Activated naive CD4-positive, alpha-beta T cell (primary cell): ENCODE measurements at places on chromosomes 7 and 10.

- DNase-seq: no peak
These were observed 215.4 kb downstream of the CCDC7 start for GRCh38 chr10:32661346-32661745.

- no peak for DNase-seq
These were observed 45.0 kb upstream of the STK17A start for GRCh38 chr7:43537765-43538403.

- no peak for DNase-seq
These were observed 20.8 kb upstream of the ALOX5 start for GRCh38 chr10:45353186-45353585.

DNA sequence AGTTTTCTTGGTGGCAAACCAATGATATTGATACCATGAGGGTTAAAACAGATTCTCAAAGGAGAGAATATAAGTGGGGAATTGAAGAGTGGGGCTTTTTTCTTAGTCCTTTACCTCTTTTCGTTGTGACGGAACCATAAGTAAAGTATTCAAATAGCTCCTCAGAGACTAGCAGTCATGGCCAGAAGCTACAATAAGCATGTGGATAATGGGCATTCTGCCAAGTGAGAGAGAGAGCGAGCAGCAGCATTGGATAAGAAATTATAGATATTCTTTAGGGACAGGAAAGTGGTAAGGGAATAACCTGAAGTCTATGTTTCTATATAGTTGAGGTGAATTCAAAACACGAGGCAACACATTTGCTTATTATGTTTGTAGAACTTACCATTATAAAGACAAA is 235.1 kb downstream of the SEMA3E start:
- no peak for DNase-seq

DNA sequence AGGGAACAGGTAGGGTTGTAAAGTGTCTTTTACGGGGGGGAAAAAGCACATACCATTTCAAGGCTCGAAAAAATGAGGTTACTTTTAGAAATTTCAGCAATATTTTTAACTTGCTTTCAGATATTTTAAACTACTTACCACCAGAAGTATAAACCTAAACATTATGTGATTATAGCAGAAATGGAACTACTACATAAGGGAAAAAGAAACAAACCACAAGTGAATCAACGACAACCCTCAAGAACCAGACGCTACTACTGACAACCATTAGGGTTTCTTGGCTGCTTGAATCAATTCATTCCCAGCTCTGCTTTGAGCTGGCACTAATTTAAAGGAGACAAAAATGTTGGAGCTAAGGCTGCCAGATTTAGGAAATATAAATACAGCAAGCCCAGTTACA is 80.1 kb downstream of the ZFAND4 start:
- DNase-seq: no peak

DNA sequence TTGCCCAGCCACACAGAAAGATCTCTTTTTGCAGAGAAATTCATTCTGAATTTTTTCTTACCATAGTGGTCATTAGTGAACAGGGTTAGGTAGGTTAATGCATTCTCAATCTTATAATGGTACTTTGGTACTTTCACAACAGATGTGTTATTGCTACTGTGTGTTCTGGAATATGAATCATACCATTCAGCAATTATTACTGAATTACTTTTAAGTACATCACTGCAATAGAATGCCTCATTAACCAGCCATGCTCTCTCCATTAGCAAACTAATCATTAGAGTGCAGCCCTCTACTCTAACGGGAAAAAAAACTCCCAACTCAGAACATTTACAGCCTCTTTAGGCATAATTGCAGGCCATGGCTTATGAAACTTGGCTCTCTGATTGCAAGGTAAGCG is 102.1 kb downstream of the DOCK4 start:
- DNase-seq: no peak

- DNase-seq: no peak
These were observed 1.3 kb downstream of the GLI3 start for GRCh38 chr7:42235741-42236161.

DNA sequence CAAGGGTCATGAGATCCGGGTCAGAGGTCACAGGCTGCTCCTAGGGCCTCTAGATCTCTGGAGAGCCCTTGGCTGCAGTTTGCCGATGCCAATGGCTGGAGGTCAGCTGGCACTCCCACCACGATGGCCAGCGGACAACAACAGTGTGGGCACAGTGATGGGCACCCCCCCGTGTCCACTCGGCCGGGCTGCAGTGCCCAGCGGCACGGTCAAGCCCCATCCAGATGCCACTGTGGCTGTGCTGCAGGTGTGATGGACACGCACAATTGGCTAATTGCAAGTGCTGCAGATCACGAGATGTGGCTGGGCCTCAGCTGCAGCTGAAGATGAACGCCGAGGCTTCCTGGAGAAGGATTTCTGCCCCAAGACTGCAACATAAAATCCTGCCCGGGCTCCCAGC is 80.7 kb downstream of the PDGFA start:
- DNase-seq: no peak

DNA sequence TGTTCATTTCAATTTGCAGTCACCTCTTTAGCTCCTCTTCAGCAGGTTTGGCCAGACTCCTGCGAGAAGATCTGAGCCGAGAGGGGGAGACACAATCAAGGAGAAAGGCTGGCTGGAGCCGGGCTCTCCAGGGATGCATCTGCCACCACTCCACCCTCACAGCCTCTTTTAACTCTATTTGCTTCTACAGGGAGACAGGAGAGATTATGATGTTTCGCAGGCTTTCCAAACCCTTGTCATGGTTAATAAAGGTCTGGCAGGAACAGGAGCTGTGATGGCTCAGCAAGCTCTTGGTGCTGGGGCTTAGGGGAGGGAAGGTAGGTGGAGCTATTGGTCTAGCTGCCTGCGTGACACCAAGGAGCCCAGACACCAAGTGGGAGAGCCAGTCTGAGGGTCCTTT is 448.1 kb upstream of the PODXL start:
- no peak for DNase-seq

DNA sequence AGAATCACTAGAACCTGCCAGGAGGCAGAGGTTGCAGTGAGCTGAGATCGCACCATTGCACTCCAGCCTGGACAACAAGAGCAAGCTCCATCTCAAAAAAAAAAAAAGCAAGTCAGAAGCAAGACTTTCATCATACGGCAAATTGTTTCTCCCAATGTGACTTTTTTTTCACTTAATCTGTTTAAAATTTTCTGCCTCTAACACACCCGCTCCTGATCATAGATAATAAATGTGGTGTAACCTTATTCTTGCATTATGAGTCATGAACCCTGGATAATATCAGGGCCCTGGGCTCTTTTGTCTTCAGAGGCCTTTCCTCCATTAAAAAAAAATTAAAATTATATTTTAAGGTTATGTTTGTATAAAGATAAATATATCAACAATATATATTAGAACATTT is 111.4 kb upstream of the JCAD start:
- DNase-seq: no peak

- no peak for DNase-seq
These were observed 20.5 kb downstream of the TRIM4 start for GRCh38 chr7:99898836-99899235.

DNA sequence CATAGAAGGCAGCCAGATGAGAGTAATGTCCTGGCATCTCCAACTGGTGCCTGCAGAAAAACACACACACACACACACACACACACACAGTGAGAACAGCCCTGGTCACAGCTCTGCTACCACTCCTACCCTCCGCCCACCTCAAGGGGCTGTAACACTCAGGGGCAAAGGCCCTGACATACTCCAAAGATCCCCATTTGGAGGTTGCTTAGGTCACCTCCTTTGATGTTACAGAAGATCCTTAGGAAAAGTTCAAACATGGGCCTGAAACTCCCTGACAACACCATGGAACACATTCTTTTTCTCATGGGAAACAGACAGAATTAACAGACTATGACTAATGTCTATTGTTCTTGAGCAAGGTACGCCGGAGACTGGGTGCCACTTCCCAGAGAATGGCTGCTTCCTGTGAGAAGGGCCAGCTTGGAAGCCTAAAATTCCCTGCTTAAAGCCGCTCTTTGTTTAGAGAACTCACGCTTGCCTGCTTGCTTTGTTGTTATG is 27.7 kb downstream of the DENND11 start:
- no peak for DNase-seq
